ENCODE measurements at places on chromosomes 4 and X. TPM values are rescaled to one million over a fixed set of nuclear protein-coding genes. Genes with fewer than 3 reads are reported as not detected.

DNA sequence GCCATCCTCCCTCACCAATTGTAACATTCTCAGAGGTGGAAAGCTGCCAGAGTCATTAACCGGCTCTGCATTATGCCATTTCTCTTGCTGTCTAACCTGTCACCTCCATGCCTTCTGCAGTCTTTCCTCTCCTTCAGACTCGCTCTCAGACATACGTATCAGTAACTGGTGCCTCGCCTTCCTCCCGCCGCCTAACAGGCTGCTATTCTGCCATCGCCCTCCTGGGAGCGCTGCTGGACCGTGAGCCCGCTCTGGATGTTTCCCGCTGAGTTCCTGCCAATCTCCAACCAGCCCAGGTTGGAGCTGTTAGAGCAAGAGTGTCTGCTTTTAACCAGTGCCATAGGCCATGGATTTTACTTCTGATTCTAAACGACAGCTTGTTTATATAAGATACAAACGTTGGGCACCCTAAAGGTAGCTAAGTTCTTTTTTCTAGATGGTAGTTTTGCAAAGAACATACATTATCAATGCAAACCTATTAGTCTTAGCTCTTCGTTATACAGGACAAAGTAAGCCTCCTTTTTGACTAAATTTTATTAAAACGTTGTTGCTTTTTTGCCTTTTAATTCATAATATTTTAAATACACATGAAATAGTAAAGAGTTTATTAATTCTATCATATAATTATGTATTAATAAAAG is 59.5 kb upstream of the NEIL3 start:
- no peak overlapping the region for H3K27ac ChIP-seq
- no peaks in the 10 kb centered on the region for H3K27me3 ChIP-seq
- H3K4me3 ChIP-seq = no peak overlapping the region
- H3K4me1 ChIP-seq = no peaks in the 10 kb centered on the region

- no peak overlapping the region for H3K4me3 ChIP-seq
- no peak for DNase-seq
- H3K27me3 ChIP-seq = no peaks in the 10 kb centered on the region
- H3K36me3 ChIP-seq = no peaks in the 10 kb centered on the region
- no peak overlapping the region for H3K27ac ChIP-seq
Measured at GRCh38 chr4:158490629-158491028, 31.1 kb upstream of the RXFP1 start.

DNA sequence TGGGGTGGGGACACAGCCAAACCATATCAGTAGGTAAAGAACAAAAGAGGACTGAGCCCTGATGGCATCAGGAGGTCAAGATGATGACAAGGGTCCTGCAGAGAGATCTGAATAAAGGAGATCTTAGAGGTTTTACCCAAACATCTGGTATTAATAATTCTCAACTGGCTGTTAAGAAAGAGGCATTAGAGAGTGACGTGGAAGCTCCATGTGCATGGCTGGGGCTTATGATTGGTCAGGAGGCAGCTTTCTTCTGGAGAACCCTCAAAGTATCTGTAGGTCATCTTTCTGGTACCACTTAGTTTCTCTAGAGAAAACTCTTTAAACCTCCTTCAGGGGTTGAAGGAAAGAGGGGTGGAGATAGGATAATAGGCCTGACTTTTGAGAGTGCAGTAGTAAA is 18.7 kb downstream of the MGST2 start:
- H3K4me3 ChIP-seq = no peak overlapping the region
- peaks cover 58% of the 10 kb centered on the region for H3K4me1 ChIP-seq
- H3K36me3 ChIP-seq = peaks cover 1% of the 10 kb centered on the region
- no peak overlapping the region for H3K27ac ChIP-seq
- H3K27me3 ChIP-seq = no peaks in the 10 kb centered on the region

CLTRN gene
- total RNA-seq = 2.1 TPM

GRCh38 chr4:39614487-39615162 is 24.0 kb downstream of the SMIM14 start:
- no peak overlapping the region for H3K27ac ChIP-seq
- peaks cover 31% of the 10 kb centered on the region for H3K4me1 ChIP-seq
- no peaks in the 10 kb centered on the region for H3K27me3 ChIP-seq
- H3K4me3 ChIP-seq = no peak overlapping the region
- no peak for DNase-seq

OPRPN gene
- not detected for total RNA-seq

GRCh38 chr4:56681158-56681852 is at the start of gene HOPX:
Gene HOPX, minus strand, starts transcription at chr4:56681296. Its CDS starts 23,480 bp downstream, at chr4:56657816.
- no peaks in the 10 kb centered on the region for H3K27me3 ChIP-seq
- H3K4me1 ChIP-seq = peaks cover 10% of the 10 kb centered on the region
- H3K4me3 ChIP-seq = 0 out of 2 replicates have a peak within 1 kb of the TSS, but pooled peaks have one; percentile 5
- no peak within 1 kb of the TSS for H3K27ac ChIP-seq
- H3K36me3 ChIP-seq = no peaks in the 10 kb centered on the region

- H3K36me3 ChIP-seq = no peaks in the 10 kb centered on the region
- H3K27ac ChIP-seq = no peak within 1 kb of the TSS
- H3K4me1 ChIP-seq = no peaks in the 10 kb centered on the region
- DNase-seq = no peak
Measured at GRCh38 chrX:71910643-71910985, at the start of gene NHSL2. Gene NHSL2, plus strand, starts transcription at chrX:71910845.

GRCh38 chrX:130110379-130111219 is at the start of gene ELF4:
Gene ELF4, minus strand, starts transcription at chrX:130110497. Its CDS starts 29,167 bp downstream, at chrX:130081330.
- H3K27me3 ChIP-seq = no peaks in the 10 kb centered on the region
- peaks cover 7% of the 10 kb centered on the region for H3K4me1 ChIP-seq
- H3K4me3 ChIP-seq = peak within 1 kb of the TSS; percentile 70
- peak; percentile 65 for DNase-seq
- no peaks in the 10 kb centered on the region for H3K36me3 ChIP-seq

GLRB gene
- total RNA-seq = not detected

TCP11X1 gene
- total RNA-seq = not detected

DNA sequence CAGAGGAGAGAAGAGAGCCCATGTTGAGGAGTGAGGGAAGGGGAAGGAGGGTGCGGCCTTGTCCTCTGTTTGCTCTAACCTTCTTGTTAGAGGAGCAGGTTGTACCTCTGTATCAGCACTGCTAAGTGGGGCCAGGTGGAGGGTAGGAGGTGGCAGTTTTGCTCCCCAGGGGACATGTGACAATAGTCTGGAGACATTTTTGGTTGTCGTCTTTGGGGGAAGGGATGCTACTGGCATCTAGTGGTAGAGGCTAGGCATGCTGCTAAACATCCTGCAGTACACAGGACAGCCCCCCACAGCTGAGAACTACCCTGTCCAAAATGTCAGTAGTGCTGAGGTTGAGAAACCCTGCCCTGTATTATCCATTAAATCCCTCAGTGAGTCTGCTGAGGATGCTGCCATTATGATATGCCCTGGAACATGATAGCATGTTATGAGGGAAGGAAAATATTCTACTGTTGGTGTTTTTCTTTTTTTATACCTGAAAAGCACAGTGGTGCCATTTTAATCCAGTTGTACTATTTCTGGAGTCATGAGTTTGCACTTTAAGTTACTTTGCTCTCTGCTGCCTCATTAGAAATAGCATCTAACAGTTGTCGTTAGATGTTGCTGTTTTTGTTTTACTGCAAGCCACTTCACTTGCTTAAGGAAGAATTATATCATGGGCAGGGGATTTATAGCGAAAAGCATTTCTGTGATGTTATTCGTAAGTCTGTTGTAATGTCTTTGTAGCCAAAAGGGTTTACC is 90.6 kb downstream of the LRP2BP start:
- peak; percentile 39 for DNase-seq
- no peaks in the 10 kb centered on the region for H3K36me3 ChIP-seq
- no peaks in the 10 kb centered on the region for H3K27me3 ChIP-seq
- peak overlapping the region; percentile 64 for H3K27ac ChIP-seq

DNA sequence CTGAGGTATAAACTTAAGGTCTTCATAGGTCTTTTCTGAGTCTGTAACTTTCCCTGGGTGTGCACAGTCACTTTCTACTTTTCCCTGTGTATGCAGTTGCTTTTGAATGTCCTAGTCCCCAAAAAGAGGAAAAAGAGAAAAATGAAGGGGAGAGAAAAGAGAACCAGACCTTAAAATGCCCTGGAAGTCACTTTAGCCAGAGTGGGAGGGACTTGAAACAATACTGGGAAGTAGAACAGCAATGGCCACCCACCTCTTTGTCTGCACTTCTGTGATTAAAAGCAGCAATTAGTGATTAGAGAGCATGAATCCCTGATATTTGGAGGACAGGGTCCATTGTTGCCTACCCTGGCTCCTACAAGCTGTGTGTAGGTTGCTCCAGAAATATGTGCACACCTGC is 36.1 kb downstream of the ZCCHC13 start:
- no peaks in the 10 kb centered on the region for H3K27me3 ChIP-seq
- no peak overlapping the region for H3K4me3 ChIP-seq
- H3K27ac ChIP-seq = no peak overlapping the region
- peaks cover 28% of the 10 kb centered on the region for H3K4me1 ChIP-seq
- no peaks in the 10 kb centered on the region for H3K36me3 ChIP-seq
- DNase-seq = no peak

GRCh38 chr4:24248674-24249630 is 335.4 kb downstream of the DHX15 start:
- H3K27ac ChIP-seq = no peak overlapping the region
- H3K36me3 ChIP-seq = no peaks in the 10 kb centered on the region
- no peak for DNase-seq
- H3K27me3 ChIP-seq = no peaks in the 10 kb centered on the region
- H3K4me3 ChIP-seq = no peak overlapping the region

- DNase-seq = peak; percentile 54
- peaks cover 8% of the 10 kb centered on the region for H3K4me1 ChIP-seq
- no peak overlapping the region for H3K4me3 ChIP-seq
- no peak overlapping the region for H3K27ac ChIP-seq
- H3K27me3 ChIP-seq = no peaks in the 10 kb centered on the region
Measured at GRCh38 chr4:74682567-74683359, 111.6 kb downstream of the BTC start.

ADH5 gene
- 144 TPM for total RNA-seq

DNA sequence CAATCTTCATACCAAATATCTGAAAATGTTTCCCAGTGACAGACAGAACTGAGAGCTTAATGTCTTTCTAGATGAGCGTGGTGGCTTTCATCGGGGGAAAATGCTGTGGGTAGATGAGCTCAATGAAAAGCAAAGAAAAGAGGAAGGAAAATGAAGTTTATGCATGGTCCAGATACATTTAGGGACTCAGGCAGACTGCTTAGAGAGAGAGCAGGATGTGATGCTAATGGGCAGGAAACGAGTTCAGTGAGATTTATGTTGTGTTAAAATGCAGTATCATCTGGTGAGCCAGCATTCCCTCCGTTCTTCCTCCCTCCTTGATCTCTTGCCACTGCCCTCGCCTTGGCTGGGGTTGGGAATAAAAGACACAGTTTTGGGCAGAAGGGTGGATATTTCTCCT is 229.2 kb downstream of the GBA3 start:
- no peak overlapping the region for H3K27ac ChIP-seq
- no peaks in the 10 kb centered on the region for H3K27me3 ChIP-seq
- H3K36me3 ChIP-seq = no peaks in the 10 kb centered on the region
- DNase-seq = no peak
- no peaks in the 10 kb centered on the region for H3K4me1 ChIP-seq
- no peak overlapping the region for H3K4me3 ChIP-seq

COL4A6 gene
- 15.9 TPM for total RNA-seq

GRCh38 chr4:36492590-36492989 is 211.2 kb downstream of the DTHD1 start:
- H3K27ac ChIP-seq = no peak overlapping the region
- no peaks in the 10 kb centered on the region for H3K27me3 ChIP-seq
- no peak overlapping the region for H3K4me3 ChIP-seq
- H3K36me3 ChIP-seq = no peaks in the 10 kb centered on the region
- no peak for DNase-seq

GRCh38 chrX:149831473-149831872 is 49.5 kb upstream of the MAGEA8 start:
- DNase-seq = no peak
- H3K27ac ChIP-seq = no peak overlapping the region
- H3K27me3 ChIP-seq = no peaks in the 10 kb centered on the region
- no peak overlapping the region for H3K4me3 ChIP-seq
- no peaks in the 10 kb centered on the region for H3K36me3 ChIP-seq
- H3K4me1 ChIP-seq = no peaks in the 10 kb centered on the region

CTAG2 gene
- total RNA-seq = not detected

- DNase-seq = no peak
- no peaks in the 10 kb centered on the region for H3K4me1 ChIP-seq
- no peaks in the 10 kb centered on the region for H3K36me3 ChIP-seq
- H3K27ac ChIP-seq = no peak overlapping the region
Measured at GRCh38 chr4:24867766-24868296, 45.0 kb downstream of the CCDC149 start.

- DNase-seq = no peak
- no peaks in the 10 kb centered on the region for H3K27me3 ChIP-seq
- H3K27ac ChIP-seq = no peak overlapping the region
- no peak overlapping the region for H3K4me3 ChIP-seq
- no peaks in the 10 kb centered on the region for H3K4me1 ChIP-seq
Measured at GRCh38 chr4:6047130-6047673, 29.0 kb upstream of the C4orf50 start.

SLC30A9 gene
- total RNA-seq = 54.7 TPM

BEX2 gene
- total RNA-seq = 24.5 TPM

RNF175 gene
- not detected for total RNA-seq

TET2 gene
- total RNA-seq = 17.7 TPM

- no peaks in the 10 kb centered on the region for H3K27me3 ChIP-seq
- no peaks in the 10 kb centered on the region for H3K36me3 ChIP-seq
- no peak overlapping the region for H3K4me3 ChIP-seq
- DNase-seq = no peak
Measured at GRCh38 chrX:131081772-131082740, 23.9 kb downstream of the ARHGAP36 start.

DNA sequence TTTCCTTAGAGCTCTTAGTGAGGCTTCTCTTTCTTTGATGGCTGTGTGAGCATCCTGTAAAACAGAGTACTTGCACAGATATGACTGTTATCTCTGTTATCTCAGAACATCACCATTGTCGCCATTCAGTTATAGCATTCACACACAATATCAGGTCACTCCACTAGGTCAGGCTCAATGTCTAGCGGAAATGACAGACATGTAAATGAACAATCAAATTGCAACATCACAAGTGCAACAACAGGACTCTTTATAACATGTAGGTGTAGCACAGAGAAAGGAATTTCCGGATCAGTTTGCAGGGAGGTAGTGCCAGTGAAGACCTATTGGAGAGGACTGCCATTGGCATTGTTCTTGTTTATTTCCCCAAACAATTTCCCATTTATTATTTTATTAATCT is 43.2 kb upstream of the IGSF1 start:
- no peak overlapping the region for H3K4me3 ChIP-seq
- H3K27ac ChIP-seq = no peak overlapping the region
- H3K36me3 ChIP-seq = no peaks in the 10 kb centered on the region

- H3K27me3 ChIP-seq = no peaks in the 10 kb centered on the region
- H3K4me1 ChIP-seq = peaks cover 34% of the 10 kb centered on the region
- no peak overlapping the region for H3K27ac ChIP-seq
- DNase-seq = no peak
Measured at GRCh38 chr4:41436419-41436818, 101.5 kb upstream of the LIMCH1 start.

APOO gene
- 23.4 TPM for total RNA-seq

DNA sequence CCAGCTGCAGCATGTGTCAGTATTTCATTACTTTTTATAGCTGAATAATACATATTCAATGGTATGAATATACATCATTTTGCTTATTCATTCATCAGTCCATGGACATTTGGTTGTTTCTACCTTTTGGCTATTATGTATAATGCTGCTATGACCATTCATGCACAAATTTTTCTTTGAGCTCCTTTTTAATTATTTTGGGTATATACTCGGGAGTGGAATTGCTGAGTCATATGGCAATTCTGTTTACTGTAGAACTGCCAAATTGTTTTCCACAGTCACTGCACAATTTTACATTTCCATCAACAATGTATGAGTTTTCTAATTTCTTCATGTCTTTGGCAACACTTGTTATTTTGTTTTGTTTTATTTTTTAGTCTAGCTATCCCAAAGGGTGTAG is 405.9 kb upstream of the PITX2 start:
- no peak overlapping the region for H3K27ac ChIP-seq
- no peak for DNase-seq
- no peak overlapping the region for H3K4me3 ChIP-seq
- no peaks in the 10 kb centered on the region for H3K27me3 ChIP-seq

CYLC1 gene
- total RNA-seq = not detected

Data from Caco-2 (cell line).